GM12891 (cell line): ENCODE measurements at places on chromosomes 7 and 10.

DNA sequence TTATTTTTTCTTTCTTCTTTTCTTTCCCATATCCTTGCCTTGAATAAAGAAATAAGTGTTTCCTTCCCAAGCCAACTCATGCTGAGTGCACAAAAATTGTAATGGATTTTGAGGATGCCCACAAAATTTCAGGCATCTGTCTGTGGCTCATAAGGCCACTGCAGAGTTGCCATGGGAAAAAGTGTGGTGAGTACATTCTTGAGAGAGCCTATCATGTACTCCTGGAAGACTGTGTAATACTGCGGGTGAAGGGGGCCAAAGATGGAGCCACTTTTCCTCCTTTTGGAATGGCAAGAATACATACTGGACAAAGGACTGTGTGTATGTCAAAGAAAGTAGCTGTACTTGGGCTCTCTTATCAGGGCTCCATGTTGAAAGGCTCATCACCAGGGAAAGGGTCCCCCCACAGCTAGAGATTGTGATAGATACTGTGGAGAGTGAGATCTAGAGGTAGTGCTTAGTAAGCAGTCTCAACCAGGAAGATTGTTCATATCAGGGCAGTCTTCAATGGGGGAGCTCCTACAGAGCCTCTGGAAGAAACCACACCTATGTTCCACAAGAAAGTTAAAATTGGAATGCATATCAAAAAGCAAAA, 341.6 kb upstream of the KCND2 start:
- DNase-seq: no peak

GRCh38 chr10:80737209-80737608, 199.5 kb downstream of the SH2D4B start:
- DNase-seq: no peak

- peak; percentile 66 for DNase-seq
Observed at GRCh38 chr10:101062232-101063049, 652 bp downstream of the KAZALD1 start.

DNA sequence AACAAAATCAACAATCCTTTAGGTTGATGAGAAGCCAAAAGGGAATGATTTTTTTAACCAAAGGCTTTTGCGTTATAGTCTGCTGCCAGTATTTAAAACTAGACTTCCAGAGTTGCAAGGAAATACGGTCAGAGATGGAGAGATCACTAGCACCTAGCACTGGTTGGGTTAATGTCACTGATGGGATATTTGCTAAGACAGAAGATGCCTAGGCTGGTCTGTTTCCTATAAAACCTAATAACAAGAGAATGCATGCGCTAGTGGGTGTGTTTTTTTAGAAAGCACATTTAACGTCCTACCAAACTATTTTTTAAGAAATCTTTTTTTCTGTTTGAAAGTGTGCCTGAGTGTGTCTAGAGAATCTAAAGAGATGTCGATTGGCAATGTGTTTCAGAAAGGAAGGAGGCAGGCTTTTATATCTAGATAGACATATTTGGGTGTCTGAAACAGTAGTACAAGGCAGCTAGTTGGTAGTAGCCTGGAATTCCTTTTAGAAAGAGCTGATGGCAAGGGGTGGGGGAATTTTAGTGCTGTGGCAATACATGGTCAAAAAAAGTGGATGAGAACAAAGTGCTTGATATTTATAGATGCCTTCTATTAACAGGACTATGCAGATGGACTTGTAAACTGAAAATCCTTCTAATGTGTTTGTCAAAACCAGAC, 863 bp downstream of the CALD1 start:
- DNase-seq: no peak

- DNase-seq: no peak
Observed at GRCh38 chr10:6108631-6109443, 20.0 kb downstream of the RBM17 start.

- no peak for DNase-seq
Observed at GRCh38 chr7:151046603-151047573, 1.4 kb upstream of the ASIC3 start.
